ENCODE measurements at places on chromosomes 16 and 17.

DNA sequence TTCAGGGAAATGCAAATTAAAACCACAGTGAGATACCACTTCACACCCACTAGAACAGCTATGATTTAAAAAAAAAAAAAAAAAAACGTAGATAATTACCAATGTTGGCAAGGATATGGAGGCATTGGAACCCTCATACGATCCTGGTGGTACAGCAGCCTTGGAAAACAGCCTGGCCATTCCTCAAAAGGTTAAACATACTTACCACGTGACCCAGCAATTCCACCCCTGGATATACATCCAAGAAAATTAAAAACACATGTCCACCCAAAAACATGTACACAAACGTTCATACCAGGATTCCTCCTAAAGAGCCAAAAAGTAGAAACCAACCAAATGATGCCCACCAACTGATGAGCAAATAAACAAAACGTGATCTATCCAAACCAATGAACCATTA is 68.1 kb downstream of the GAS7 start:
- DNase-seq: no peak

DNA sequence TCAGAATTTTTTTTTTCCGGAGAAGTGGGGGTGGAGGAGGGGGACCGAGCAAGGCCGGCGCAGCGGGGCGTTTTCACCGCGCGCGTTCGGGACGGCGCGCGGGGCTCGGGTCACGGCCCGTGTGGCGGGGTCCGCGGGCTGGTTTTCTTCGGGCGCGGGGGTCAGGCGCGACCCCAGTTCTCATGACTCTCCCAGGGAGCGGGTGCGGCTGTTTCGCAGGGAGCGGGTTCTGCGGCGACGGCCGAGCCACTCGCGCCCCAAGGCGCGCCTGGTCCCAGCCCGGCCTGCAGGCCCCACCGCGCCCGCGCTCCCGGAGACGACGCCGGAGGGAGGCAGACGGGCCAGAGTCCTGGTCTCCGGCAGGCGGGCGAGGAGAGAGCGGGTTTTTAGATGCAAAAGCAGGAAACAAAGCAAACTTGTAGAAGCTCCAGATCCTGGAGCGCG is 1.0 kb downstream of the BAHCC1 start:
- DNase-seq: no peak

GRCh38 chr16:10752843-10753523 is 9.3 kb downstream of the NUBP1 start:
- no peak for DNase-seq

DNA sequence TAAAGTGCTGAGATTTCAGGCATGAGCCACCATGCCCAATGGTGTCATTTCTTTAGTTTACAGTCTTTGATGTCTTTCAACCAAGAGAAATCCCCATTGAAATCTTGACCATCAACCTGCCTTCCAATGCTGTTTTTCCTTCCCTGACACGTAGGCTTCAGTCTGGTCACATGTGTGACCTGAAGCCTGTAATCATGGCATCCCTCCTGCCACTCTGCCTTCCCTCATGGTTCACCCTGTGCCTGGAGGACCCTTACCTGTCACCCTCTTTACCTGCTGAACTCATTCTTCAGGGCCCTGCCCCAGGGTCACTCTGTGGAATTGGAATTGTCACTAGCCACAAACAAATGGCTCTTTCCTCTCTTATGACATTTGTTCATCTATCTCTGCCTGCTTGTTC is 18.1 kb upstream of the ARHGAP23 start:
- DNase-seq: no peak

DNA sequence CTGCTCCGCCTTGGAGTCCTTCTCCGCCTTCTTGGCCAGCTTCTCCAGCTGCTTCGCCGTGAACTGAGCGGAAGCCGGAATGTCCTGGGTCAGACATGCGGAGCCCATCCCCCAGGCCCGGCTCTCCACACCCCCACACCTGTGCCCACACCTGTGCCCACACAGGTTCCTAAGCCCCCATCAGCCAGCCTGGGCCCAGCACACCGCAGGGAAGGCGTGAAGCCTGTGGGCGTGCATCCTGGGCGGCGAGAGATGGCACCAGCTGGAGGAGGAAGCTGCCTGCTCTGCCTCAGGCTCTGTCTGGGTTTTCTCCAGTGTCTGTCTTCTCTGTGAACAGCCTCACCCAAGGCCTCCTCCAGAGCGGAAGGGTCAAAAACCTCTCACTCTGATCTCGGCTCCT is 5.9 kb downstream of the CHMP1A start:
- no peak for DNase-seq

- no peak for DNase-seq
Observed at GRCh38 chr16:67237396-67238277, 9.6 kb downstream of the FHOD1 start.

- DNase-seq: no peak
Observed at GRCh38 chr17:72258711-72259110, 137.9 kb downstream of the SOX9 start.

- no peak for DNase-seq
Observed at GRCh38 chr17:29958947-29959657, 17.7 kb downstream of the EFCAB5 start.

DNA sequence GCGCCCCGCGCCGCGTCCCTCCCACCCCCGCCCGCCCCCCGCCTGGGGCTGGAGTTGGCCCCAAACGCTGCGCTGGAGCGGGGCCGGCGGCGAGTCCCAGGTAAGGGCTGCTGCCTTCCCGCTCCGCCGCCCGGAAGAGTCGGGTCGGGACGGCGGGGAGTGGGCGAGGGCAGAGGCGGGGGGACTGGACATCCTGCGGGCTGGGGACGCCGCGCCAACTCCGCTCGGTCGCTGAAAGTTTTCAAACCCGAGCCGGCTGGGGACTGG is 469 bp downstream of the GPRC5C start:
- DNase-seq: no peak

DNA sequence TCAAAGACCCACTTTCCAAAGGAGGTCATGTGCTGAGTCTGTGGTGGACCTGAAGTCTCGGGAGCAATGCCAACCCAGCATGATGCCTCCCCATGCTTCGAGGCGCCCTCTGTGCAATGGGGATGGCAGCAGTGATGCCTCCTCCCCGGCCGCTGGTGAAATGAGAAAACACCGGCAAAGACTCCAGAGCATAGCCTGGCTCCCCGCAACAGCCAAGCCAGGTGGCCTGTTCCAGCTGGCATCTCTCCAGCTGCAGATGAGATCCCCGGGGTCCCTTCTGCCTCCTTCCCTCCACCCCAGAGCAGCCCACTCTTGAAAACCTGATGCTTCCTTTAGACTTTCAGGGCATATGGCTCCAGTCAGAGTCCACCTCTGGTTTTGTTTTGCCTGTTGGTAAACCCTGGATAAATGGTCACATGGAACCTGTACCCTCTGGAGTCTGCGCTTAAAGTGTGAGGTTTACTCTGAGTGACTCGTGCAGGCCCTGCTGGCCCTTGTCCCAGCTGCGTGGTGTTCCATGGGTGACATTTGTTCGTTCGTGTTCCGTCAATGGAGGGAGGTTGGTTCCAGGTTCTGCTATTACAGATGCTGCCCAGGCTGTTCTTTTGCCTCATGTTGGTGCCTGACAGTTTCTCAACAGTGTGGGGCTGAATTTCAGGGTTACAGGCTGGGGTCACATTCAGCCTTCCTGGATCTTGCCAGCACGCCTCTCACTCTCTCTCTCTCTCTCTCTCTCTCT is 181.8 kb upstream of the CIBAR2 start:
- no peak for DNase-seq

DNA sequence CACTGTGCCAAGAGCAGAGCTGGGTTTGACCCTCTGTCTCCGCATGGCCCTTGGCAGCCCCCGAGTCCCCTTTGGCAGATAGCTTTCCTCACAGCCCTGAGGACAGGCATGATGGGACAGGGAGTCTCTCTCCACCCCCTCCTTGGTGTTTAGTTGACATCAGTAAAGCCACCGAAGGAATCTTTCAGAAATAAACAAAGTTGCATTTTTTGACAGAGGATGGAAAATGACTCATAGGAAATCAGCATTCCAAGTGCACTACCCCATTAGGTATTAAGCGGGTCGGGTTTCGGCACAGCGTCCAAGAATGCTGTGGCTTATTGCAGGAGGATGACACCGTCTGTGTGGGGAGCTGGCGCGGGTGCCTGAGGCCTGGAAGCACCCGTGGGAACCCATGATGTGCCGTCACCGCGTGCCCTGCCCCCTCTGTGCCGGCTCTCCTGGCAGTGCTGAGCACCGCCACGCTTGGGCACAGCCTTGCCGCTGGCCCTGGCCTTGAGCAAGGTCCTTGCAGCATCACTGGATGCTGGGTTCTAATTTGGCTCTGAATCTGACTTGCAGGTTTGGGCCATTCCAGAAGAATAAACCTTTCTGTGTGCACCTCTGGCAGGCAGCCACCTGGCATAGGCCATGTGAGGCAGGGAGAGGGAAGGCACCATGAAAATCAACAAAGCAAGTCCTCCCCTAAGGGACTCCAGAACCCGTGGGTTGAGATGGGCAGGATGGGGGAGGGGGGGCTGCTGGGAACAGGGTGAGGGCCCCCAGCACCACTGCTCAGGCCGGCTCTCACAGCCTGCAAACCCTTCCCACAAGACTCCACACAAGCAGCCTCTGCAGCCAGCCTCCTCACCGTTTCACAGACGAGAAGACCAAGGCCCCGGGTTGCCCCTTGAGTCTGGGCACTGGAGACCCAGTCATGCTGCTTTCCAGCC is 50.5 kb upstream of the ZNF469 start:
- no peak for DNase-seq

DNA sequence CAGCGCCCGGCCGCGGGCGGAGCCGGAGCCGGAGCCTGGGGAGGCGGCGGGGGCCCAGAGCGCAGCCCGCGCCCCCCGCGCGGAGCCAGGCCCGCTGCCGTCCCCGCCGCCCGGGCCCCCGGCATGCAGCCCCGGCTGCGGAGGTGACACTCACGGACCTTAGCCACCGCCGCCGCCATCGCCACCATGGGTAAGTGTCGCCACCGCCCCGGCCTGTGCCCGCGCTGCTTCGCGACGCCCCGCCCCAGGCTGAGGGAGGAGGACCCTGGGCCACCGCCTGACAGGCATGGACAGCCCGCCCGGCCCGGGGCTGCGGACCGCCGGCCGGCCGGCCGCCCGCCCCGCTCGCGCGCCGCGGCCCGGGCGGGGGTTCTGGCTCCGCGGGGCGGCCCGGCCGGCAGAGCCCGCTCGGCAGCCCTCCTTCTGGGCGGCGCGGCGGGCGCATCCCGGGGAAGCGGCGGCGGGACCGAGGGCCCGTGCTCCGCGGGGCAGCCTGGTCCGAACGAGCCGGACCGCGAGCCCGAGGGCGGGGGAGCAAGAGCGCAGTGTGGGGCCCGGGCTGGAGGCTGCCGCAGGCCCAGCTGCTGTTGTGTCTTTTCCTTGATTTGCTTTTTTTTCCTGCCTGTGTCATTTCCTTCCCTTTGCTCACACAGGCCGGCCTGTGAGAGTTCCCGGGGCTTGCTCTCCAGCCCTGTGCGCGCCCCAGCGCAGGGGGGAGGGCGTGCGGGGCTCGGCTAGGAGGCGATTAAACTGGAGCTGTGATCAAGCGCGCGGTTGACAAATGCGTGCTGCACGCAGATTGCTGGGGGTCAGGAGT is 565 bp downstream of the MAP3K3 start:
- peak; percentile 51 for DNase-seq

GRCh38 chr16:1534021-1535020 is 855 bp downstream of the TMEM204 start:
- no peak for DNase-seq

DNA sequence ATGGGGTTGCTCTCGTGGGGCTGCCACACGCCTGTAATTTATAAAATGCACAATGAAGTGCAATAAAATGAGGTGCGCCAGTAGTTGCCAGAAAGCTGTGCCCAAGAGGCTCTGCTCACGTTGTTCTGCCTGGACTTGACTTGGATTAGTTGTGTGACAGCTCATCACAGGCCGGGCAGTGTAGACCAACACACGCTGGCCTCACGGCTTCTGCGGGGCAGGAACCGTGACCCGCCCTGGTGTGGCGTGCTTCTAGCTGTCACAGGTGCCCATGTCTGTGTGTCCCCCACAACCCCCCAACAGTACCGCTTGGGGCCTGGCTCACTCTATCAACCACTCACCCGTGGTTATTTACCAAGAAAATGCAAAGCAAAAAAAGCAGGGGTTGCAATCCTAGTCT is 112.2 kb upstream of the ZNF750 start:
- DNase-seq: no peak

- DNase-seq: no peak
Observed at GRCh38 chr16:66058172-66058691, 308.3 kb upstream of the CDH5 start.

All from NCI-H2081 (cell line).